SIG-M5 (cell line): ENCODE measurements at places on chromosomes 5 and 9.

DNA sequence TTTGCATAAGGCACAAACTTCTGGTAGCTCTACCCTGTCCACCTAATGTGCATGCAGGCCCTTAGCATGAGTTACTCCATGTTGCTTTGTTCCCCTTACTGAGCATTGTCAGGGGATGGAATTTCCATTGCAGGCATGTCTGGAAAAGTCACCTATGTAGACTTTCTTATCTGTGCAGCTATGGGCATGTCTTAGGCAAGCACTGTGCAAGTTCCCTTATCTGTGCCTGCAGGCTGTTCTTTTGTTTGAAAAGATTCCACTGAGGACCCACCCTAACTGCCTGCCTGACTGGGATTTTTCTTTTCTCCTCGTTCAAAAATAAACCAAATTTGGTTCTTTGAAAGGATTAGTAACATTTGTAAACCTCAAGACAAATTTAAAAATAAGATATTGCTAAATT is 587.0 kb downstream of the CDH18 start:
- no peak for DNase-seq

- DNase-seq: no peak
Measured at GRCh38 chr9:91690540-91691249, 259.3 kb downstream of the ROR2 start.

GRCh38 chr9:19479874-19480273 is 71.1 kb downstream of the ACER2 start:
- no peak for DNase-seq

- DNase-seq: no peak
Measured at GRCh38 chr9:38686933-38687332, 33.0 kb downstream of the FAM240B start.

GRCh38 chr9:114370251-114370967 is 17.4 kb downstream of the AKNA start:
- no peak for DNase-seq

- DNase-seq: no peak
Measured at GRCh38 chr5:14581106-14581890, at the start of gene OTULINL. OTULINL (plus strand) TSS chr5:14581792; CDS start chr5:14581895, 103 bp downstream.

DNA sequence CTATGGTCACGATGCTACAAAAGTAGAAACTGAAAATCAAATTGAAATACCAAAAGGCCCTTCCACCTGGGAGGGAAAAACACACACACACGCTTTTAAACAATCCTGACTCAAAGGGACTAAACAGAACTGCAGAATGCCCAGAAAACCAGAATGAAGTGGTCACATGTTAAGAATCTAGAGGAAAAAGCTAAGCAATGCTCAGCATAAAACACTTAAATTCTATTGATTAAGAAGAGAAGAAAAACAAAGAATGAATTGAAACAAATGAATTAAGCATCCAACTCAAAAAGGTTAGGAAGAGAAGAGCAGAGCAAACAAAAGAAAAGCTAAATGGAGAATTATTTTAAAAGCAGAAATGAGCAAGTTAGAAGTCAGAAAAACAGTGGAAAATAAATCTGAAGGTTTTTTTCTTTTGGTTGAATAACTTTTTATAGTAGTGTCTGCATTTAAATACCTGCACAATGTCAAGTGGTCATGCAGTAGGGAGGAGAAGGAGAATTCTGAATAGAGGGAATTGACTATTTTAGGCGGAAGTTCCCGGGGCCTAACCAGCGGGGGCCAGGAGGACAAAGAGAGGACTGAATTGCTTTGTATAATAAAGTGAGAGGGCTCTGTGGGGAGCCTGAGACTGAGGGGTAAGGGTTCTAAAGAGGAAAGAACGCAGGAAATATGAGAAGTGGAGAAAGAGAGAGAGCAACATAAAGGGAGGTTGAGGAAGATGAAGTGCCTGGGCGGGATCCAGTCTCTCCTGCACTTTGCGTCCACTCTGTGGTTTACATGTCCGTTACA is 146.8 kb downstream of the ATPSCKMT start:
- DNase-seq: no peak

- DNase-seq: no peak
Measured at GRCh38 chr9:13480693-13481092, 201.2 kb upstream of the MPDZ start.

DNA sequence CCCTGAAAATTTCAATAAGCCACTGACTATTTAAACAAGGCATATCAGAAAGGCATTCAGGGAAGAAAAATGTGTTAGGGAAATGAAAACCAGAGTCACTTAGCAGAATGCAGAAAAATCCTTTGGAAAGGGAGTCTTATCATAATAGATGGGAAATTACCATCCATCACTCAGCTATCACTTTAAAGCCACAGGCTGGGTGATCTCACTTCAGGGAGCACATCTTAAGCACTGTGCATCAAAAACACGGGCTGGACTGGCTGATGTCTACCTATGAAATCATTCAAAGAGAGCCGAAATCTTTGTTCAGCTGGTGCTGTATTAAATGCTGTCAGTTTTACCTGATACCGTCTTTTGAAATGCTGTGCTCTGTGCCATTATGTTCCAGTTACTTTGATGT is 73.5 kb downstream of the C9orf57 start:
- DNase-seq: no peak
